NCI-H524 (cell line): ENCODE measurements at places on chromosomes 16 and 17.

GRCh38 chr16:57795431-57795878, 6.8 kb downstream of the KIFC3 start:
- DNase-seq: peak; percentile 89

DNA sequence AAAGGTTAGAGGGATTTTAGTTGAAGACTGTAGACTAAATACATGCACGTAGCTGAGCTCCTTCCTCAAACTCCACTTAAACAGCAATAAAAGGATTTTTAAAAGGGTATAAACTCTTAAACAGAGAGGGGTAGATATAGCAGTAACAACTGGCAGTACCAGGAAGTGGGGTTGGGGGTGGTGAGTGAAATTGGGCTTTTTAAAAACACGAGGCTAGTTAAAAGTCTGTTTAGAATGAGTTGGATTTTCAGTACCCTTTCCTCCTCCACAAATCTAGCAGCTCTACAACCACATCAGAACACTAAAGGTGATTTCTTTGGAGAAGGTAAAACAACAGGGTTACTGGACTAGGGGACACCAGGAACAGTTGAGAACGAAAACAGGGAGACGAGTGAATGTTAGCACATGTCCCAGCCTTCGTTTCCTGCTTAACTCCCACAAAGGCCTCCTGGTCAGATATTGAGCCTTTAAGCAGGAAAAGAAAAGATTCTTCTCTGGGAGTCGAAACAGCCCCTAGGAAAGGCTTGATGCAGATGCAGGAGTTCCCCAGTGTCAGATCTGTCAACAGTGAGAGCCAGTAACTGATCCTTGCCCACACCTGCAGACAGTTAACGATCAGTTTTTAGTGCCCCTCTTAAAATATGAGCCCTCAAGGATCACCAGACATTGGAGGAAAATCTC, 13.8 kb downstream of the NETO2 start:
- DNase-seq: no peak

DNA sequence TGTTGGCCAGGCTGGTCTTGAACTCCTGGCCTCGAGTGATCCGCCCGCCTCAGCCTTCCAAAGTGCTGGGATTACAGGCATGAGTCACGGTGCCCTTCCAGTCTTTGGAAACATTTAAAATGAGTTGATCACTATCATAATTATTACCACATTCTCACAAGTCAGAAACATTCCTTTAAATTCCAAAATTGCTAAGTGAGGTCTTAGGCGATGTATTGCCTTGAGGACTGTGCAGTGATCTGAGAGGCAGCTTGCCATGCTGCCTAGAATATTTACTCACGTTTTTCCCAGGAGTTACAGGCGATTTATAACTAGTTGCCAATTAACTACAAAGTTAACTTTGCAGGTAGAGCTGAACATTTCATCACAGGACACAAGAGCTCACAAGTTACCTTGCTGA, 5.7 kb upstream of the ATXN1L start:
- DNase-seq: no peak

DNA sequence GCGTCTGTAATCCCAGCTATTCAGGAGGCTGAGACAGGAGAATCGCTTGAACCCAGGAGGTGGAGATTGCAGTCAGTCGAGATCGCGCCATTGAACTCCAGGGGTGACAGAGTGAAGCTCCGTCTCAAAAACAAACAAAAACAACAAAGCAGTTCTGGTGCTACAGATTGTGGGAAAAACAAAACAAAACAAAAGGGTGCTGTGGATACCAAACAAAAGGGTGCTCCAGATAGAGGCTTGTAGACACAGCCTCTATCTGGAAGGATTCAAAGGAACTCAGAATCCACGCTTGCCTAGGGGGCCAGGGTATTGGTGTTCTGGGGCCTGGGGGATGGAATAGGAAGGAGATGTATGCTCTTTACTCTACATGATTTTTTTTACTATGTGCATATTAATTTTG, 2.5 kb downstream of the MYLK3 start:
- no peak for DNase-seq

DNA sequence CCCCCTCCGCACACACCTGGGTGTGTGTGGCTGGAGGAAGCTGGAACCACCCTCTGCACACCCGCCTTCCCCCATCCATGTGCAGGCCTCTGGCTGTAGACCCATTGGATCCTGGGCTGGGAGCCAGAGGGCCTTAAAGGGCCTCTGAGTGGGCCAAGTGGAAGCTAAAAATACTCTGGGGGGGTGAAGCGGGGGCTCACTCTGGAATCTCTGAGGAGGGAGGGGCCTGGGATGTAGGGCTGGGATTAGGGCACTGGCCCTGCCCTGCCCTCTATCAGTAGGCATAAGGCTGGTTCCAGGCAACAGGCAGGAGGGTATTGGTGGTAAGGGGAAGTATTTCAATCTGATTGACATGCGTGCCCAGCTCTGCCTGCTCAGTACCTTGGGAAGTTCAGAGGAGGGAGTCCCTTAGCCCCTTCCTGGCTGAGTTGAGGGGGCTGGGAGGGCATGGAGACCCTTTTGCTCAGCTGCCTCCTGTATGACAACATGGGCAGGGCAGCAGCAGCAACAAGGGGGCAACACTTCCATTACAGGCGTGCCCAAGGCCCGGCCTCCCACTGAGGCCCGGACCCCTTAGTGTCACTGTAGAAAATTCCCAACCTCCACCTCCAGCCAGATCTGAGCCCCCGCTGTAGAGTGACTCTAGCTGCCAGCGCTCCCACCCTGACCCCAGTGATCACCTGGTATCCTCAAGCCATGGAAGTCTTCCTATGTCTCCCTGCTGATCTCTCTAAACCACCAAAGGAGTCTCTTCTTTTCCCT, 5.2 kb downstream of the ITGA3 start:
- peak; percentile 43 for DNase-seq

DNA sequence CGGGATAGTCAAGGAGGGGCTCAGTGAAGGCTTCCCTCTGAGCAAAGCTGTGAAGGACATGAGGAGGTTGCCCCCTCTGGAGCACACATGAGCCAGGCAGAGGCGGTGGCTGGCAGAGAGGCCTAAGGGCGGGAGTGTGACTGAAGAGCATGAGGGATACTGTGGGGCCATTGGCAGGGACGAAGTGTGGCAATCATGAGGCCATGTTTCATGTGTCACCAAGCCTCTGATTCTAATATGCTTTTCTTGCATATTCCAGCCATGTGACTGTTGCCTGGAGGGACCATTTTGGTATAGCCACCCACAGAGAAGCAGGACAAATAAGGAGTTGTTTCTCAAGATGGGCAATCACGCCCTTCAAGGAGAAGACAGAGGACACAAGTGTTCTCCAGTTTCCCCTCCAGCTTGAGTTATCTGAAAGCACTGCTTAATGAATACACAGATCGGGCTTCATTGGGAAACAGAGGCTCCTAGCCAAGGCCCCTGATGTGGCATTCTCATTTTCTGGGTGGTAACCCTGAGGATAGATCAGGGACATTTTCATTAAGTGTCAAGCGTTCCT, 68.0 kb downstream of the AKAP1 start:
- DNase-seq: no peak

DNA sequence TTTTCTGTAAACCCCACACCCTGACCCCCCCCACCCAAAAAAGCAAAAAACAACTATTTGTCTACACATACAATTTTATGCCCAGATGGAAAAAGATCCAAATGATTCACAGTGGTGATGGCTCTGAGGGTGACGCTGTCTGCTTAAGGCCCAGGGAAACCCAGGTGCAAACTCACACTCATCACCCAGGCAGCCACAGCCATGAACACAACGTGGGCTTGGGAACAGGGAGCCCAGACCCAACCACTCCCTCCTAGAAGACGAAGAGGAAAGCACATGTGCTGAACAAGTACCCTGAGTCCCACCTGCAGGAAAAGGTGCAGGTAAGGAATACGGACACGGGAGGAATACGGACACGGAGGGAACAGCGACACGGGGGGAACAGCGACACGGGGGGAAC, 5.4 kb downstream of the HBQ1 start:
- DNase-seq: no peak

DNA sequence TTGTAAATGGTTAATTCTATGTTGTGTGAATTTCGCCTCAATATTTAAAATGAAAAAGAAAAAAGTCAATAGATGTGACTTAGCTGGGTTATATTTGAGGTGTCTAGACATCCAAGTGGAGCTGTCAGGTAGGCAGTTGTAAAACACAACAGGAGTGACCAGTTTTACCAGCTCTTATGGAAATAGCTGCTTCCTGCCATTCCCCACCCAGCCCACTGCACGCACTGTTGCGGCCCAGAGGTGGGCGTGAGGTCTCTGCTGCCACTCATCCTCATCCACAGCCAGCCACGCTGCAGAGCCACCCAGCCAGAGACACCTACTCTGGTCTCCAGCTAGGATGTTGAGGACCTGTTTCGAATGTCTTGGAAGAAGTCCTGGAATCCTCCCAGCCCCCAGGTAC, 3.4 kb upstream of the CARD14 start:
- no peak for DNase-seq

DNA sequence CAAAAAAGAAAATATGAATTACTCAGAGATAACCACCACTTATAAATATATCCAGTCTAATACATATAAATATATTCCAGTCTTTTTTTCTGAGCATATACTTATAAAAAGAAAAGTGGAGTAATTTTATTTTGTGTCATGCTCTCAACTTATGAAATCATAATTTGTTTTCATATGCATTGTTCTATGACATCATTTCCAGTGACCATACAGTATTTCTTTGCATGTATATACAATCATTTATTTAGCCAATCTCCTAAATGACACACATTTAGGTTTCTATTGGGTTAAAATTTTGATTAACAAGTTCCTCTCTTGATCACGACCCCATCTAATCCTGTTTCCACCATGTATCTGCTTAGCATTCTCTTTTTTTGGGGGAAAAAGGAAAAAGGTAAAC, 16.4 kb upstream of the NDEL1 start:
- DNase-seq: no peak

DNA sequence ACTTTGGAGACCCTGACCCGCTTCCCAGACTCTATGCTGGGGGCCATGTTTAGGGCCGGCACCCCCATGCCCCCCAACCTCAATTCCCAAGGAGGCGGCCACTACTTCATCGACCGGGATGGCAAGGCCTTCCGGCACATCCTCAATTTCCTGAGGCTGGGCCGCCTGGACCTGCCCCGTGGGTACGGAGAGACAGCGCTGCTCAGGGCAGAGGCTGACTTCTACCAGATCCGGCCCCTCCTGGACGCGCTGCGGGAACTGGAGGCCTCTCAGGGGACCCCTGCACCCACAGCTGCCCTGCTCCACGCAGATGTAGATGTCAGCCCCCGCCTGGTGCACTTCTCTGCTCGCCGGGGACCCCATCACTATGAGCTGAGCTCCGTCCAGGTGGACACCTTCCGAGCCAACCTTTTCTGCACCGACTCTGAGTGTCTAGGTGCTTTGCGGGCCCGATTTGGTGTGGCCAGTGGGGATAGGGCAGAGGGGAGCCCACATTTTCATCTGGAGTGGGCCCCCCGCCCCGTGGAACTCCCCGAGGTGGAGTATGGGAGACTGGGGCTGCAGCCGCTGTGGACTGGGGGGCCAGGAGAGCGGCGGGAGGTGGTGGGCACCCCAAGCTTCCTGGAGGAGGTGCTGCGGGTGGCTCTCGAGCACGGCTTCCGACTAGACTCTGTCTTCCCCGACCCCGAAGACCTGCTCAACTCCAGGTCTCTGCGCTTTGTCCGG, 1.1 kb downstream of the KCTD11 start:
- no peak for DNase-seq

- DNase-seq: no peak
Measured at GRCh38 chr16:9077091-9077809, 14.2 kb upstream of the HAPSTR1 start.

DNA sequence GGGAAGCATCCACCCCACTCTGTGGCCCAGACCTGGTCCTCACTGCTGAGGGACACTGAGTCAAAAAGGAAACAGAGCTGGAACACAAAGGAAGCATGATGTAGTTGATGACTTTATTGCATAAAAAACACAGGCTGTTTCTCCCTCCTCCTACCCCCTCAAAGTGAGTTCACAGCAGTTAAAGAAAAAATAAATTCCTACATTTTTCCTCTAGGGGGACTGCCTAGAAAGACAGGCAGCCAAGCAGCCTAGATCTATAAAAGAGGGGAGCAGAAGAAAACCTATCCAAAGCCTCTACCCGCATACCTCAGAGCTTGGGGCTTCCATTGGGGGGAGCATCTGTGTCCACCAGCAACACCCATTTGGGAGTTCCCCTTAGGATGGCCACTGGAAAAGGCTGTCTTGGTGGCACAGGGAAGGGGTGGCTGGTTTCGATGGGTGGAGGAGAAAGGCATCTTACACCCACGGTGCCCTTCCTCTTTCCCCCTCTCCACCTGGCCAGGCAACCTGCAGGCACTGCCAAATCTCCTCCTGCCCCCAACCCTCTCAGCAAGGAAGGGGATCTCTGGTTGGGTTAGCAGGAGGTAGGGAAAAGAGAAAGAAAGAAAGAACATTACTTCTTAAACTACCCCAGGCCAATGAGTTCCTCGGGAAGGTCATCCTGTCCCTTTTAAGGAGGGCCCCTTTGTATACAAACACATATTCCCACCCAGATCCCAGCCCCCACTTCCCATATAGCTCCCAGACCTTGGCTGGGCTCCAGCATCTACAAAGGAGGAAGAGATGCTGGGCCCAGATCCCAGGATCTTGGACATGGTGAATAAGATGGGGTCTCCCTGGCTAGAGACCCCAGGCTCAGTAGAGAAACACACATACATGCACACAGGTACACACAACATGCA, 4.0 kb upstream of the SCRN2 start:
- DNase-seq: no peak

- no peak for DNase-seq
Measured at GRCh38 chr16:50066482-50067289, 916 bp downstream of the HEATR3 start.

GRCh38 chr16:4879049-4879448, 31.8 kb downstream of the UBN1 start:
- no peak for DNase-seq

DNA sequence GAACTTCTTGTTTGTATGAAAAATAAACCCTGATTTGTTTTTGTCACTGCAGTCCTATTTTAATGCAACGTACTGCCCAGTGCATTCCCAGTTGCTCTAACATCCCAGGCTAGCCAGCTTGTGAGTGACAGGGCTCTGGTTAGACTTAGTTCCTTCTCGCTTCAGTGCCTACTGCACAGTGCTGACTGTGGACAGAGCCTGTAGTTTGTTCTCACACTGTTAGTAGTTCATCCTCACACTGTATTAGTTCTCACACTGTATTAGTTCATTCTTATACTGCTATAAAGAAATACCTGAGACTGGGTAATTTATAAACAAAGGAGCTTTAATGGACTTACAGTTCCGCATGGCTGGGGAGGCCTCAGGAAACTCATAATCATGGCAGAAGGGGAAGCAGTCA, 116.6 kb upstream of the SALL1 start:
- no peak for DNase-seq
